ENCODE measurements at places on chromosomes 3 and 15.

DNA sequence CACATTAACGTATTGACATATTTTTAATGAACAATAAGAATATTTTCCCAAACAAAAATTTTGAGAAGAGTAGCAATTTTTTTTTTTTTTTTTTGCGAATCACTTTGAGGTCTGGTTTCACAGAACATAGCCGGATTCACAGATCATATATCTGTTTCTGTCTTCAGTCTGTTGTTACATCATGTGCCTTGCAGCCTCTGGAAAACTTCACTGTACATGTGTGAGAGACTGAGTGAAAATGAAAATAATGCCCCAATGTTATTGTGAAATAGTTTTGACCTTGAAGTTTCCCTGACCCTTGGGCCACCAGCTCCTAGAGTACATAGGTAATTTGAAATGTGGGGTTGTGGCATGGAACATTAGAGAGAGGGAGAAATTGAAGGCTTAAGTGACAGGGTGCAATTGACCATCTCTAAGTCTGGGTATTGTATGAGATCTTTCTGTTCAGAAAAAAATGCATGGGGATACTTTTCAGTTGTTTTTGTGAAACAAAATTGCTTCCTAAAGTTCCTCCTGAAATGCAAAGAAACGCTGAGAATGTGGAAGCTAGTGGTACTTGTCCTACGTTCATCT lies 14.0 kb downstream of the ITPR1 start:
- no peak for DNase-seq

DNA sequence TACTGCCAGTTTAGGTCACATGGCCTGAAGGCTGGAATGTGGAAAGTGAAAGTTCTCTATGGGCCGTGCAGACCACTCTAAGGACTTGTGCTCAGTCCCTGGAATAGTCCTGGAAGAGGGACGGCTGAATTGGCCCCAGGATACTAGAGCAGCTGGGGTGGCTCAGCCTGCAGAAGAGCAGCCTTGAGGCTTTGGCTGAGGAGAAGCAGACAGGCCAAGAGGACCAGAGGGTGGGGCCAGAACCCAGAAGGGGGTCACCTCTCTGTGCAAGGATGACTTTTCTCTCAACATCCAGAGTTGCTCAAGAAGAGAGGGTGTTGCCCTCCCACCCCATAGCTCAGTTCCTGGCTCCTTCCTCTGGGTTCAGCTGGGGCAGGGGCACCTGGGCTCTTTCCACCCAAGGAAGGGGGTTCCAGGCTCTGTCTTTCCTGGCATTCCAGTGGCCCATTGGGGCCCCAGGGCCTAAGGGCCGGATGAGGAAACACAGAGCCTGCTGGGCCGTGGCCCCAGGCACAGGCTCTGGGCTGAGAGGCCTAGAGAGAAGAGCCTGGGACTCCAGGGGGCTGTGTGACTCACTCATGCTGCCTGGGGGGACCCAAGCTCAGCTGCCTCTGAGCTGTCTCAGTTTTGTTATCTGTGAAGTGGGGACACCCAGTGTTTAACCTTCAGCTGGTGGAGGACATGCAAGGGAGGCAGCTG lies 8.5 kb upstream of the FBLN2 start:
- no peak for DNase-seq

GRCh38 chr3:56052188-56052587 lies 416.1 kb downstream of the ERC2 start:
- no peak for DNase-seq

DNA sequence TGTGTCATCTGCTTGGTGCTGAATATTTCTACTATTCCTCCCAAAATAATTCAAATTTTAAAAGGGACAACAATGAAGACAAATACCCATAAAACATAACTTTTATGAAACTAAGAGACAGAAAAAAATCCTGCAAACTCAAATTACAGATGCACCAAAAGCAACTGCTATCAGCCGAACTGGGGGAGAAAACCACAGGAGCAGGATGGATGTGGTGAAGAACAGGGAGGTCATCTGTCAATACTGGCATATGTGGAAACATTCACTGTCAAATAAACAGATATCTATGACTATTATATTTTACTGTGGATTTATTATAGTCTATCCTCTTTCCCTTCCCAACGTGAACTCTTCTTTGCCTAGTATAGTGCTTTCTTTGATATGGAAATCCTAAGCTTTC lies 53.3 kb upstream of the CPOX start:
- no peak for DNase-seq

DNA sequence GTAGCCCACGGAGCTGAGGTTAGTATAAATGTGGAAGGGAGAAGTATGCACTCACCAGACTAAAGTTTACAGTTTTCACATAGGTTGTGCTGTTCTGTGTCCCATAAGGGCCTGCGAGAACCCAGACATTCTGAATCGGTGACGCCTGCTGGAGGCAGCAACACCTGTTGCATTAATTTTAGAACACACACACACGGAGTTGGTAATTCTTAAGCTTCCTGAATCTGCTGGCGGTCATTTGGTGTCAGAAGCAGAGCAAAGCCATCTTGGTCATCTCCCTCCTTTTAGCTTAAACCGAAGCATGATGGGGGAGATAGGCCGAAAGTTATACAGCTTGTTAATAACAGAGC lies 41.1 kb upstream of the AP3B2 start:
- no peak for DNase-seq

GRCh38 chr3:139585820-139586219 lies 46.3 kb upstream of the RBP1 start:
- DNase-seq: no peak

- no peak for DNase-seq
These were observed 121.7 kb upstream of the GOLGA6L4 start for GRCh38 chr15:84113919-84114318.

DNA sequence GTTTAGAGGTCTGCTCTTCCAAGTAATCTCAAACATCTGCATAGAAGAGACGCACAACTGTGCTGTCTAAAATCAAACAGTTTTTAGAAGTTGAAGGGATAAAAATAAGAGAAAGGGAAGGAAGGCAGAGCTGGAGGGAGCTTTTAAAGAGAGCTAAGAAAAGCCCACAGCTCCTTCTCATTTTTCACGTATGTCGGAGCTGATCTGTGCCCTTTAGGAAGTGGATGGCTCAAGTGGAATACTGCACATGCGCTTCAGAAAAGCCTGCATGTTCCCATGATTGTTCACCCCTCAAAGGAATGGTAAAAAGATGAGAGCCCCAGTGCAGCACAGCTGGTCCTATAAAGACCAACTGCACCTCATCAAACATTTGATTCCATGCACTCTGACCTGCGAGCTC lies 207.2 kb downstream of the ADAMTS17 start:
- DNase-seq: no peak

DNA sequence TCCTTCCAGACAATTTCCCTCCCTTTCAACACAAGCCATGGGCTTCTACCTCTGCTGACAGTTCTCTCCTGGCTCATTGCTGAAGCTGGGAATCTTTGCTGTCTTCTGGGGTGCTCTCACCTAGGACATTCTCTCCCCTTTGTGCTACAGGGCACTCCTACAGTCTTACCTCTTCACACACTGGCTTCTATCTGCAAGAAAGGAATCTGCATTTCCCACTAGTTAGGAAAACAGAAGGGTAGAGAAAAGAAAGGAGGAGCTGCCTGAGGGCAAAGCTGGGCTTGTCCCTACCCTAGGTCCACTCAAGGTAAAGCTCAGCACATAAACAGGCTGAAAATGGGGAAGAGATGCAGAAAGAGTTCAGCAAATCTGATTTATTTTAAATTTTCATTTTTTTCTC lies 5.6 kb upstream of the ARGFX start:
- DNase-seq: no peak

GRCh38 chr3:33146791-33147445 lies 33.1 kb downstream of the CRTAP start:
- peak; percentile 50 for DNase-seq

DNA sequence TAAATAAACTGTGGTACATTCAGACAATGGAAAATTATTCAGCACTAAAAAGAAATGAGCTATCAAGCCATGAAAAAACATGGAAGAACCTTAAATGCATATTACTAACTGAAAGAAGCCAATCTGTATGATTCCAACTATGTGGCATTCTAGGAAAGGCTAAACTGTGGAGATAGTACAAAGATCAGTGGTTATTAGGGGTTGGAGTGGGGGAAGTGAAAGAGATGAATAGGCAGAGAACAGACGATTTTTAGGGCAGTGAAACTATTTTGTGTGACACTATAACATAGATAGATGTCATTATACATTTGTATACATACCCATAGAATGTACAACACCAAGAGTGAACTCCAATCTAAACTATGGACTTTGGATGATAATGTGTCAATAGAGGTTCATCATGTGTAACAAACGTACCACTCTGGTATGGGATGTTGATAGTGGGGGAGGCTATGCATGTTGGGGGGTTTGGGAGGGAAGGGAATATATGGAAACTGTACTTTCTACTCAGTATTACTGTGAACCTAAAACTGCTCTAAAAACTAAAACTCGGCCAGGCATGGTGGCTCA lies 29.0 kb downstream of the RAB27A start:
- DNase-seq: no peak

DNA sequence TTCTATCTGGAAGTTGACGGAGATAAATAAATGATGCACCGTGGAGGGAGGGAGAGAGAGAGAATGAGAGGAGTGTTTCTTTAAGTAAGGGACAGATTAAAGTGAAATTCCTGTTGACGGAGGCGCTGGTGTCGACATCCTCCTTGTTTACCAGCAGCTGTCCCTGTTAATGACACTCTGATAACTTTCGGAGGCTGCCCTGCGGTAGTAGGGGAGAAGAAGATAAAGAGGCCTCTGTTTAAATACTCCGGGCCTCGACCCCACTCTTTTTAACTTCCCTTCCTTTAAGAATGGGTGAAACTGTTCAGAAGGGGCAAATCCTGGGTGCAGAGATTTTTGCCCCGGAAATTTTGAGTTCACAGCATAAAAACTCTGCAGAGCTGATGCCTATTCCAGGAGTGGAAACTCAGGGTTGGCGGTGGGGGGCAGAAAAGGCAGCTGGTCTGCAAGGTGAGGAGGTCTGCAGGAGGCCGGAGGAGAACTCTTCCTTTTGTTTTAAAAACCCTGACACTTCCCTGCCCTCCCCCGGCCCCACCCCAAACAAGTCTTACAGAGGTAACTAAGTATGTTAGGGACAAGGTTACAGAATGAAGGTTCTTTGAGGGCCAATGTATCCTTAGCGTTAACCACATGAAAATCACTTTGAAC lies 276.6 kb upstream of the NR2F2 start:
- no peak for DNase-seq

- no peak for DNase-seq
These were observed 498.4 kb upstream of the UBE2E2 start for GRCh38 chr3:22704571-22705354.

GRCh38 chr15:77622209-77622933 lies 10.3 kb downstream of the LINGO1 start:
- no peak for DNase-seq

- no peak for DNase-seq
These were observed 19.1 kb downstream of the ST6GAL1 start for GRCh38 chr3:186949281-186949982.

GRCh38 chr3:100106094-100106493 lies 8.2 kb downstream of the FILIP1L start:
- DNase-seq: no peak

DNA sequence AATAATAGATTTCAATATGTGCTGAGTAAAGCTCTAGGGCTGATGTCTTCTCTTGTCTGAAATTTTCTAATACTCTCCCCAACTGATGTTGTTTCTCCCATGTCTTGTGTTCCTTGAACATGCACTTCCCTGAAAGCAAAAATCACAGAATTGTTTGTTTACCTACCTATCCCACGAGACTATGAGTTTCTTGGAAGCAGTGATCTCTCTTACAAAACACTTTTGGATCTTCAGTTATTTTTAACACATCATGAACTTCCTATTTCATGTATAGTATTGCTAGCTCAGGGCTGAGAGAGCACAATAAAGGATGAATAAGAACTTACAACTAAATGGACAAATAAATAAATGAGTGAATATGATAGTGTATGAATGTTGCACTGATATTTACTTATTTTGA lies 365.0 kb downstream of the ROBO2 start:
- no peak for DNase-seq
